ENCODE measurements at places on chromosomes 1 and 21.

DNA sequence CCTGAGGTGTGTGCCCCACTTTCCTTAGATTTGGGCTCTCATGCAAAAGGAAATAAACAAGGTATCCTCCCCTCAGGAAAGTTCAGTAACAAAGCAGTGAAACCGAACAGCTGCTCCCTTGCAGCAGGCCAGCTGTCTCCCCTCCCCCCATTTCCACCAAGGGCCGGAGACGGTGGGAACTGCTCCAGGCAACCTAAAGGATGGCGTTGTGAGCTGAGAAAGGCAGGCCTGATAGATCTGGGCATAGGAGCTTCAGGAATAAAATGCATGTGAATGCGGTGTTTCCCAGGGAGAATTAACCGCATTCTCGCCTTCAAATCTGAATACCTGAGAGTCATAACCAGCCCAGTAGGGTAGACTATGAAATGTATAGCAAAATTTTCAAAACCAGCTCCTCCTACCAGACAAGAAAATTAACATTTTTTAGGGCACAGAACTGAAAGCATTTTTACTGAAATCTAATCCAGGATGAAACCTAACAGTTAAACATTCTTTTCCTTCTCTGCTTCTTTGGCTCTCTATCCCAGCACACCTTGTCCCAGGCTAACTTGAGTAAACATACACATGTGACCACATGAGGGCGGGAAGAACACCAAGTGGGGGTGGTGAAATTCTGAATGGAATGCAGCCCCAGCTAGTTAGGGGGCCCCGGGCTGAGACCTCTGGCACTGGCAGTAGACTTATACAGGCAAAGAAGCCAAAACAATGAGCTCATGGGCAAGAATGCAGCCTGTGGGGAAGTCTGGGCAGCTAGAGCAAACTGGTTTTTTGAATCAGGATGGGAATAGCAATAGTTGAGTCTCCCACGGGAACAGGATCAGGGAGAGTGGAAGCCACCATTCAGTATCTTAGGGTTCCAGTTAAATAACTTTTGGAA, 11.5 kb downstream of the MCL1 start:
- no peak for DNase-seq

DNA sequence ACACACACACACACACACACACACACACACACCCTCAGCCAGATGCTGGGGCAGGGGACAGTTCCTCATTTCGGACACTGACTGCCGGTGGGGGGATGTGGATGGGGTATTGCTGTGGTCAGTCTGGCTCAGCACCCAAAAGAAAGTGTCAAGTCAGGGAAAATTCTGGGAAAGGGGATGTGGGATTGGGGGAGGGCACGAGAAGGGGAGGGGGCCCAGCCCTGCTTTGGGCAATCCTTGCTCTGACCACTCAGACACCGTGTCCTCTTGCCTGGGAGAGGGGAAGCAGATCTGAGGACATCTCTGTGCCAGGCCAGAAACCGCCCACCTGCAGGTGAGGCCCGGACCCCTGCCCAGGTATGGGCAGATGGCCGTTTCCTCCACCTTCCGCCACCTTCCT, at the start of gene C1QC:
TSS of gene C1QC (plus strand) at position 253 of the 400 bp plus-strand sequence. CDS start 391 bp downstream, outside the sequence.
- DNase-seq, result no peak

GRCh38 chr1:230548357-230548756, 93.9 kb upstream of the COG2 start:
- no peak for DNase-seq

DNA sequence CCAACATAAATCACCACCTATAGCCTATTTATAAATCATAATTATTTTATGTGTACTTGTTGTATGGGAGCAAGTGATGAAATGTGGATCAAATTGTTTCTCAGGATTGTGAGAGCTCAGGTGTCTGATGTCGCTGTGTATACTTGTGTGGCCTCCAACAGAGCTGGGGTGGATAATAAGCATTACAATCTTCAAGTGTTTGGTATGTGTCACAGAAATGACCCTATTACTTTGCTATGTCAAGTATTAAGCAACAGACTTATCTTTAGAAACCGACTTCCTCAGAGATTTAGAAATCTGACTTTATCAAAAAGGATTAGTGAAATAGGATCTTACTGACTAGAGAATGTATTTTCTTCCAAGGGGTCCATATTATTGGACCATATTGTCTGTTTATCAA, 280.9 kb downstream of the TPR start:
- no peak for DNase-seq

- DNase-seq, result no peak
These were observed 34.9 kb upstream of the SCYL3 start for GRCh38 chr1:169928438-169929209.

- no peak for DNase-seq
These were observed 162.5 kb downstream of the APP start for GRCh38 chr21:26007951-26008498.

DNA sequence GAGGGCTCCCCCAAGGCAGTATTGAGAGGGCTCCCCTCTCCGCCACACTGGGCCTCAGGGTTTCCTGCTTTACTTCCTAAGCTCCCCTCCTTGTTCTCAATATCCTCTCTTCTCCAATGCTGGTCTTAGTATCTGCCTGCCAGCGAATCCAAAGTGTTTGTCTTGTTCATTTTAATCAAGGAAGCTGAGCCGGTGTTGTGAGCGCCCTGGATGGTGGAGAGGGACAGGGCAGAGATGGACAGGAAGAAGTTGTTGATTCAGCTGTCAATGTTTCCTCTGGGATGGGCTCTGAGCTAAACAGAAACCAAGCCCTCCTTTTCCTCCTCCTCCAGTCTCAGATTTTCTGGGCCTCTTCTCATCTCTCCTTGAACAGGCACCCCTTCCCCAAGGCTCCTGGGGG, 5.4 kb downstream of the OLFML3 start:
- no peak for DNase-seq

- no peak for DNase-seq
These were observed 311.9 kb upstream of the PTBP2 start for GRCh38 chr1:96409689-96410088.

- no peak for DNase-seq
These were observed 66.1 kb downstream of the SKI start for GRCh38 chr1:2294033-2294724.

DNA sequence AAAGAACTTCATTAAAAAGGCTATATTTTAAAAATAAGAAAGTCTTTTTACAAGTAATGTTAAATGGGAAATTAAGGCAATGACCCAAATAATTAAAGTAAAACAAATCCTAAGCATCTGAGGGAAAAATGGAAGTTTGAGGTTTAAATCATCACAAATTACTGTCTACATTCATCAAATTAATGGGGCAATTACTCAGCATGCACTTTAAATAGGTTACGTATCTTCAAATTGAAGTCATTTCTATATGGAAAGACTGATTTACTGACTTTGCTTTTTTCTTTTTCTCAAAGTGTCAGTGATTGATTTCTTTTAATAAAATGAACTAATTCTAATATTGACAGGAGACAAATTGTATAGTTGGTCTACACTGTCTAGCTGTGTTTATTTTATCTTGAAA, 1452.3 kb downstream of the NCAM2 start:
- DNase-seq, result no peak

- DNase-seq, result no peak
These were observed 172.8 kb upstream of the SAMSN1 start for GRCh38 chr21:14718951-14719350.

DNA sequence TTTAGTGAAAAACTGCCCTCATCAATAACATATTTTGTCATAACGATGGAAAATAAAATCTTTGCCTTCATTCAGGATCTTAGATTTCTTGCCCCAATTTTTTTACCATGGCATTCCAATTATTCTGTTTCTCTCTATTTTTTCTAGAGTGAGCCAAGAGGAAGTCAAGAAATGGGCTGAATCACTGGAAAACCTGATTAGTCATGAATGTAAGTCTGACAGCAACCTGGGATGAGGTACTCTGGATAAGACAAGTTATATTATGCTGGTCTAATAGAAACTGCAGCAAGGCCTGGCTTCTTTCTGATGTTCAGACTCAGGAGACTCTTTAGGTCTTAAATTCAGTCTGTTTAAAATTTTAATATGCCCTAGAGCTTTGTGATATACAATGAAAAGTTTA, 3.5 kb downstream of the RGS4 start:
- DNase-seq, result no peak

GRCh38 chr1:29047142-29047541, 76.6 kb downstream of the TMEM200B start:
- no peak for DNase-seq

- no peak for DNase-seq
These were observed 427.2 kb downstream of the KCNT2 start for GRCh38 chr1:196180847-196181593.

GRCh38 chr1:15064217-15064929, 89.2 kb upstream of the TMEM51 start:
- no peak for DNase-seq

DNA sequence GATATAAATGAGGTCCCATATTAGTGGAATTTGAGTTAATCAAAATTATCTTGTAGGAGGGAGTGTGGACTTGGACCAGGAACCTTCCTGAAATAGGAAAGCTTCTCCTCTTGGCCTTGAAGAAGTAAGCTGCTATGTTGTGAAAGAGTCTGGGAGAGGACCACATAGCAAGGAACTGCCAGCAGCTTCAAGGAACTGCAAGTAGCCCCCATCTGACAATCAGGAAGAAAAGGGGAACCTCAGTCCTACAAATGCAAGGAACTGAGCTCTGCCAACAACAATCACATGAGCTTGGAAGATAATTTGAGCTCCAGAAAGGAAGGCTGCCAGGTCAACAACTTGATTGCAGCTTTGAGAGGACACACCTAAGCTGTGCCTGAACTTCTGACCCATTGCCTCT, 8.2 kb upstream of the PRMT6 start:
- DNase-seq, result no peak

GRCh38 chr1:95716097-95716496, 482.1 kb downstream of the RWDD3 start:
- no peak for DNase-seq

DNA sequence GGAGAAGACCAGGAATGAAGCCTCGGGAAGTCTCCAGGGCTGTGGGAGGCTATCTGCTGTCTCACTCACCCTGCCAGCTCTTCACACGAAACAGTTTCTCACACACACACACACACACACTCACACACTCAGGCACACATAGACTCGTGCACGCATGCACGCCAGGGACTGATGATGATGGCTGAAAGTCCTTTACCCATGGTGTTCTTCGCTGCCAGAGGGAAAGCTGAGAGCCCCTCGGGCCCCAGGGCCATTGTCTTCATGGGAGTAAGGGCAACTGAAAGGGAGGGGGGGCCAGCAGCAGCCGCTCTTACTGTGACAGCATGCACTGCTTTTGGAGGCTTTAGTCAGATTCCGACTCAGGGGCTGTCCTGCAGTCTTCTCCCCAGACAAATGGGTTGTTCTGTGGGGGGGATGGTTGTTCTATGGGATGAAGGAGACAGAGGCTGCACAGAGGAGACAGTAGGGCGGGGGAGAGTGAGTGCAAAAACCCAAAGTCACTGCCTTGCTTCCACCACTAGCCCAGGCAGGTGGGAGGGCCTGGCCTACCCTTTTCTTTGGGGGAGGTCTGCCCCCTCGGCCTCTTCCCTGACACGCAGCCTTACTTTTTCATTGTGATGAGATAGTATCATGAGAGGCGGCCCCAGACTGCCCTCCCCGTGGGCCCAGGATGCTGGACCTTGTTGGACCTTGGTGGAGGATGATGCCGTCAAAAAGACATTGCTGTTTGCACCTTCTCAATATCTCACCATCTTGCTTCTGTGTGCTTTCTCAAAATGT, 29.0 kb downstream of the STUM start:
- no peak for DNase-seq

DNA sequence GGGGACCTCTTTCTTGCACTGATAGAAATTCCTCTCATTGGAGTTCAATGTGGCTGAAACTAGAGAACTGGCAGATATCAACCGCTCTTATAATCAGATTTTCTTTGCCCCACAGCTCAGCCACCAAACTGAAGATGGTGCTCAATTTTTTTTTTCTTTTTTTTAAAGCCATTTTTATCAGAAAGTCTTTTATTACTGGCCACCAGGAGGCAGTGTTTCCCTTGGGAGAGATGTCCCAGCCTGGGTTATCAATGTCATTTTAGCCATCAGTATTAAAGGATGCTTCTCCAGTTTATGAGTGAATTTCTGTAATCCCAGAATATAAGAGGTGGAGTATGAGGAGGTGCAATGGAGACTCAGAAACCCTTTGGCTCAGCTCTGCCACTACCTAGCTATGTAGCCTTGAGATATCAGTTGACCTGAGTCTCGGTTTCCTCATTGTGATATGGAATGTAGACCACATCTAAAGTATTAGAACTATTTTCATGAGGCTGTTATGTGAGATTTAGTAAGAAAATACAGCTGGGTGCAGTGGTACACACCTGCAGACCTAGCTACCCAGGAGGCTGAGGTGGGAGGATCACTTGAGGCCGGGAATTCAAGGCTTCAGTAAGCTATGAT, 27.6 kb downstream of the CD244 start:
- no peak for DNase-seq

DNA sequence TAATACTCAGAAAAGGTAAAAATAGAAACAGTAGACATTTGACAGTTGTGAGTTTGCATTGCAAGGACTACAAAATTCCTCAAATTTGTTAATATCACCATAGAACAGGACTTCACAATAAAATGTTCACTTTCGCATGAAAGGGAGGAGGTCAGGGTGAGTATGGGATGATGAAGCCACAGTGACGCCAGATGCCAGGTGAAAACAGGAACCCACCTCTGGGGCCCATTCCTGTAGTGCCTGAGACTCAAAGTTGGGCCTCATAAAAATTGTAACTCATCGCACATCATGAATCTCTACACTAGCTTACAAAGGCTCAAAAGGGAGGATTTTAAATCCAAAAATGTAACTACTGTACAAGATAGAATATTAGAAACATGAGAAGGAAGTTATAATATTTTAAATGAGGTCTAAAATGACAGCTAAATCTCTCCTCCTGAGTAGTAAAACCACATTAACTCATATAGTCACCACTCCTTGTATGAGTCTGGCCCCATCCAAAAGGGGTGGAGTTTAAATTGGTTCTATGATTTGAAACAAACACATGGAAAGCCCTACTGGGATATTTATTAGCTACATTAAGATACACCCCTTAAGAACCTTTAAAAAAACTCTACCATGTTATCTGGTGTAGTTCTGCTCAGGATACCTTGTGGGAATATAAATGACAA, 93.7 kb downstream of the ETS2 start:
- DNase-seq, result no peak

DNA sequence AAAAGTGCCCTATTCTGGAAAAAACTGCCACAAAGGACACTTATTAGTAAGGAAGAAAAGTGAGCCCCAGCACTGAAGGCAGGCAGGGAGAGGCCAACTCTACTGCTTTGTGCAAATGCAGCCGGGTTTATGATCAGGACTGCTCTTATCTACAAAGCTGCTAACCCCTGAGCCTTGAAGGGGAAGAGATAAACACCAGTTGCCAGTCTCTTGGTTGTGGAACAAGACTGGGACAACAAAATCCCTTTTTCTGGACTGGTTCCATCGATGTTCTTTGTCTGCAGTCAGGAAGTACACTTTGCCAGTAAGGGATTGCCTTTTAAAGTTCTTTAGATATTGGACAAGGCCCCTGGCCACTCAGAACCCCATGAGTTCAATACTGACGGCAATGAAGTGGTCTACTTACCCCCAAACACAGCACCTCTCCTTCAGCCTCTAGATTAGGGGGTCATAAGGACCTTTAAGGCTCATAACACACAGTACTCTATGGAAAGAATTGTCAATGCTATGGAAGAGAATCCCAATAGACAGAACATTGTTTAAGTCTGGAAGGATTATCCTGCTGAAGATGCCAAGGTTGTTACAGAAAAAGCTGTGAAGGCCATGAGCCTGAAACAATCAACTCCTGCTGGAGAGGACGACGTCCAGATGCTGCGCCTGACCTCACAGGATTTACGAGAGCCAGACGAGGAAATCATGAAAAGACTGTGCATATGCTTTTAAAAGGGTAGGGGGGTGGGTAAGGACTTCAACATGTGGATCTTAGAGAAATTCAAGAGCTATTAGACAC, 43.6 kb downstream of the GNB1 start:
- DNase-seq, result no peak
